D721Med (cell line): ENCODE measurements at places on chromosomes 3 and 15.

- DNase-seq = no peak
These were observed 27.9 kb upstream of the TGFBR2 start for GRCh38 chr3:30578479-30578878.

GRCh38 chr3:61231693-61232092 lies 19.6 kb downstream of the FHIT start:
- no peak for DNase-seq

- DNase-seq = no peak
These were observed 23.9 kb upstream of the SLC25A36 start for GRCh38 chr3:140917772-140918171.

DNA sequence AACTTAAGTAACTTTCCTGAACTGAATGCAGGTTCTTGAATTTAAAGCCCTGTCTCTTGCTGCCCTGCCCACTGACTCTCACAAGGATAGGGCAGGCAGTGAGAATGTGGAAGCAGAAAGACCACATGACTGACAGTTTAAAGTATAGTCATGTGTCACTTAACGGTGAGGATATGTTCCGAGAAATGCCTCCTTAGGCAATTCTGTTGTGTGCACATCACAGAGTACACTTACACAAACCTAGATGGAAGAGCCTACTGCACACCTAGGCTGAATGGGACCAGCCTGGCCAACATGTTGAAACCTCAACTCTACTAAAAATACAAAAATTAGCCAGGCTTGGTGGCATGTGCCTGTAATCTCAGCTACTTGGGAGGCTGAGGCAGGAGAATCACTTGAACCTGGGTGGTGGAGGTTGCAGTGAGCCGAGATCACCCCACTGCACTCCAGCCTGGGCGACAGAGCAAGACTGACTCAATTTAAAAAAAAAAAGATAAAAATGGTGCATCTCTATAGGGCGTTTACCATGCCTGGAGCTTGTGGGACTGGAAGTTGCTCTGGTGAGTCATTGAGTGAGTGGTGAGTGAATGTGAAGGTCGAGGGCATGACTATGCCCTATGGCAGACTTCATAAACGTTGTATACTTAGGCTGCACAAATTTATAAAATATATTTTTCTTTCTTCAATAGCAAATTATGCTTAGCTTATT lies 18.9 kb upstream of the COPG1 start:
- DNase-seq = no peak

- no peak for DNase-seq
These were observed 94.8 kb upstream of the ANKRD28 start for GRCh38 chr3:15892311-15893227.

DNA sequence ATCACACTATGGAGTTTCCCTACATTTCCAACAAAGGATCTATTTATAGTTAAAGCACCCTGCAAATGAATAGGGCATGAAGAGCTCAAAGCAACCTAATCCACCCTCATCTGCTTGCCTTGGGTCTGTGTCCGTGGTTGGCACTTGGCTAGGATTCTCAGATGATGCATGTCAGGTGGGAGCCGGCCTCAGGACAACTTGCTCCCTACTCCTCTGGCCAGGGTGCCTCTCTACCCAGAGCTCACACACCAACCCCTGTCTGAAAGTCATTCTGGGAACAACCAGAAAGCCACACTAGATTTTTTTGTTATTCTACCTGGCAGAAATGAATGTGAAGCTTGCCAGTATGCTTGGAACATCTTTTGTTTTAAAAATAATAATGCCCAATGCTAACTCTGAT lies 13.2 kb downstream of the ARHGEF3 start:
- DNase-seq = no peak

- no peak for DNase-seq
These were observed 18.3 kb upstream of the ONECUT1 start for GRCh38 chr15:52808441-52808840.

- DNase-seq = no peak
These were observed 43.1 kb downstream of the RBPMS2 start for GRCh38 chr15:64732156-64732860.

- DNase-seq = no peak
These were observed 7.7 kb upstream of the IVD start for GRCh38 chr15:40397688-40398412.

- no peak for DNase-seq
These were observed 16.7 kb upstream of the BFSP2 start for GRCh38 chr3:133383175-133383574.

GRCh38 chr3:30504939-30505338 lies 101.5 kb upstream of the TGFBR2 start:
- no peak for DNase-seq

DNA sequence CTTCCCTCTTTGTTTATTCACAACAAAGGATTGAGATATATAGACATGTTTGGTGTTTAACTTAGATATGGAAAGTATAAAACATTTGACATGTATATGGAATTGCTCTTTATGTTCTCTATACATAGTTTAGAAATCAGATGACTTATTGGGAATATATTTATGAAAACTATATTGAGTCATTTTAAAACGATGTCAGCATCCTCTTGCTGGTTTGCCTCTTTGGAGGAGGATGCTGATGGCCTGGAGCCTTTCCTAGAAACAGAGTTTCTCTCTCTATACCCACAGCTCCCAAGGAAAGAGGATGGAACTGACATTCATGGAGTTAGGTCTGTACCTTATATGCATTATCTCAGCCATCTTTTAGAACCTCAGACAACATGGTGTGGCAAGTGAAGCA lies 40.3 kb downstream of the ZBTB38 start:
- DNase-seq = no peak

DNA sequence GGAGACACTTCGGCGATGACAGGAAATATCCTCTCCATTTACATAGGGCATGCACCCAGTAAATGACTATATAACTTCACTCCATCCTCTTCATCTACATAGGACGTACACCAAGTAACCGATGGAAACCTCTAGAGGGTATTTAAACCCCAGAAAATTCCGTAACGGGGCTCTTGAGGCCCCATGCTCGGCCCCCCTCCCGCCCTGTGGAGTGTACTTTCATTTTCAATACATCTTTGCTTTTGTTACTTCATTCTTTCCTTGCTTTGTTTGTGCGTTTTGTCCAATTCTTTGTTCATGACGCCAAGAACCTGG lies 7.5 kb upstream of the FAM107A start:
- DNase-seq = no peak

- no peak for DNase-seq
These were observed 518.9 kb downstream of the SHQ1 start for GRCh38 chr3:72329354-72329753.

- DNase-seq = no peak
These were observed 165.5 kb downstream of the ZIC1 start for GRCh38 chr3:147574621-147575020.

DNA sequence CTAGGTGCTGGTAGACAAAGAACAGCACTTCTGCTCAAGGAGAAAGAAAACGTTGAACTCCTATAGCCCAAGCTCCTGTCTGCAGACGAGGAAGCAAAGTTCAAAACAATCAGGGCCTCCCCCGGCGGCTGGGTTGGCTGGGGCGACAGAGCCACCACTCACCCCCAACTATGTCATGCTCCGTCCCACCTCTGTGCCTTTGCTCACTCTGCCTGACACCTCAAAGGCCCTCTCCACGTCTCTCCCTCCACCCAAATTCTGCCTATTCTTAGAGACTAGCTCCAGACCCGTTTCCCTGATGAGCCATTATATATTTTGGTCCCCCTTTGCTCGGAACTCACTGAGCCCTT lies 304.3 kb downstream of the TLE3 start:
- DNase-seq = no peak

DNA sequence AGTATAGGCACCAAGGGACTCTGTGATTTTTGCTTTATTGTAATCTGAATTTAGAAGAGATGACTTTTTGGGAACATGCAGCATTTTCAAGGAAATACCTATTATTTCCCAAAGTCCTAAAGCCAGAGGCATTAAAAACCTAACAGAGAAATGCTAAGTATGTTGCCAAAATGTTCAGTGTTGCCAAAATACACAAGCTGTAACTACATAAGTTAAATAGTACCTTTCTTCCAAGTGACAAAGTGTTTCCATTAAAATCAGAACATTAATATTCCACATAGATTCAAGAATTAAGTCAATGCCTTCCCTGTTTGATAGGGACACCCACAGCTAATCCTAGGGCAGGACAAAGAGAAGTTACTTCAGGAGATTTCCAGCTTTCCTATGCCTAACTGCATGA lies 42.0 kb downstream of the MKRN2 start:
- no peak for DNase-seq

DNA sequence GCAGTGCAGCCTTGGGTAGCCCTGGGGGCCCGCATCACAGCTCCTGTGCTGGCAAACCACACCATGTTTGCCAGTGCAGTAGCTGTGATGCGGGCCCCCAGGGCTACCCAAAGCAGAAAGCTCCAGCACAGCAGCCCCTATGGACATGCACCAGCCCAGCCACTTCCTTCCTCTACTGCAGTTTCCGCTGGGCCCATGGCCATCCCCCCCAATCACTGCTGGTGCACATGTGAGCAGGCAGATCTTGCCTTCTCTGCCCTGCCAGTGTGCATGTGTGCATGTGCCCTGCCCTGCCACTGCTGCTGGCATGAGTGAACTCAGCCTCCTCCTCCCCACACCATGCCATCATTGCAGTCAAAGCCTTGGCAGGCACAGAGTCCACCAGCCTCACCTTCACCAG lies 20.1 kb upstream of the MINAR1 start:
- DNase-seq = no peak

GRCh38 chr15:80105193-80105592 lies 45.7 kb downstream of the ZFAND6 start:
- DNase-seq = no peak
